ENCODE measurements at places on chromosomes 4 and X. TPM values are rescaled to one million over a fixed set of nuclear protein-coding genes. Genes with fewer than 3 reads are reported as not detected.
A peak's percentile ranks its signal among the peaks of the same experiment; 100 is the strongest.

The TMPRSS11A gene
- polyA plus RNA-seq = 0.91 TPM

The PHOX2B gene
- 0.11 TPM for polyA plus RNA-seq

The MAGEA2B gene
- not detected for polyA plus RNA-seq

The MCF2 gene
- polyA plus RNA-seq = 2.0 TPM

- DNase-seq = no peak
Measured at GRCh38 chr4:15688051-15688450, 6.4 kb downstream of the FAM200B start.

DNA sequence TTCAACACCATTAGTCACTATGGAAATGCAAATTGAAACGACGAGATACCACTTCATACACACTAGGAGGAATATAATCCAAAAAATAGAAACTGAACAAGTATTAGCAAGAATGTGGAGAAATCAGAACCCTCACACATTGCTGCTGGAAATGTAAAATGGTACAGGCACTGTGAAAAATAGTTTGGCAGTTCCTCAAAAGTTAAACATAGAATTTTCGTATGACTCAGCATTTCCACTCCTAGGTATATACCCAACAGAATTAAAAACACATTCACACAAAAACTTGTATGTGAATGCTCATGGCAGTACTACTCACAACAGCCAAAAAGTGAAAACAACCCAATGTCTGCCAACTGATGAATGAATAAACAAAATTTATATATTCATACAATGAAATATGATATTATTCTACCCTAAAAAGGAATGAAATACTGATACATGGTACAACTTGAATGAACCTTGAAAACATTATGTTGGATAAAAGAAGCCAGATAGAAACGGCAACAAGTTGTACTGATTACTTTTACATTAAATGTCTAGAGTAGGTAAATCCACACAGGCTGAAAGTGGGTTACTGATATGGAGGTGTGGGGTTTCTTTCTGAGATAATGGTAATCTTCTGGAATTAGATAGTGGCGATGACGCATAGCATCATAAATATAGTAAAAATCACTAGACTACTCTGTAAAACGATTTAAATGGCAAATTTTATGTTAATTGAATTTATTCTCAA, 22.3 kb downstream of the TEC start:
- no peak for DNase-seq

- DNase-seq = no peak
Measured at GRCh38 chr4:82889287-82889686, 1.7 kb downstream of the SEC31A start.

- peak; percentile 45 for DNase-seq
Measured at GRCh38 chr4:117134386-117134785, 49.0 kb upstream of the TRAM1L1 start.

Data from thymus (tissue), 14 donors.